ENCODE measurements at places on chromosomes 11 and 22.

DNA sequence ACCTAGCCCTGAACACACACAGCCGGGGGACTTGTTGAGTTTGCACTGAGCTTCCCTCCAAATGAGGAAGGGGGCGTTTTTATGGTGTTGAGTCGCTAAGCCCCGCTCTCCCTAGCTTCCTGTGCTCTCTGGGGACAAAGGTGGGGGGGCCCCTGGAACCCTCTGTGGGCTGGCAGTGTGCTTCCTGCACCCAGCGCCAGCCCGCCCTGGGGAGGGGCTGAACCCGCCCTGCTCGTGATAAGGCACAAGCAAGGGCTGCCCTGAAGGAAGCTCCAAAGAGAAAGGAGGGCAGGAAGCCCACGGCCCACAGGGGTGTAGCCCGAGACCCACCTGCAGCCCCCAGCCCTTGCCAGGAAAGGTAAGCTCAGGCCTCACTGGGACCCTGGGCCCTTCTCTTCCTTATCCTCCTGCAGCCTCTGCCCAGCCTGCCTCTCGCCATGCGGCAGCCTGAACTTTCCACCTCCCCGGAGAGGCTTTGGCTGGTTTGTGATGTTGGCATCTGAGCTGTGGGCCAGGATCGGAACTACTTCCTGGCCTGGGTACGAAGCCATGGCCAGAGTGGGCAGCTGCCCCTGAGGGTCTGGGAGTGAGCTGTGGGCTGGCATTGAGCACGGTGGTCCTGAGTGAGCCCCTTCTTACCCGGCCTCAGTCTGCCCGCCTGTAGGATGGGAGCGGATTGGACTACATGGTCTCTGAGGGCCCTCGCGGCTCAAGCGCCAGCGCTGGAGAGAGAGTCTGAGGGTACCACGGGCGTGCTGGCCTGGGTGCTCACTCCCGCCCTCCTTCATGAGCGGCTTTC, at the start of gene FERMT3:
Gene FERMT3 (plus strand): TSS at position 265 of the 799 bp plus-strand sequence. CDS start 644 bp downstream, outside the sequence.
- no peak for DNase-seq

GRCh38 chr11:76672431-76673175, 2.1 kb upstream of the LRRC32 start:
- DNase-seq = no peak

- no peak for DNase-seq
These were observed 98.9 kb upstream of the ISX start for GRCh38 chr22:34966980-34967565.

- DNase-seq = no peak
These were observed 524.1 kb downstream of the METTL15 start for GRCh38 chr11:28632338-28632737.

DNA sequence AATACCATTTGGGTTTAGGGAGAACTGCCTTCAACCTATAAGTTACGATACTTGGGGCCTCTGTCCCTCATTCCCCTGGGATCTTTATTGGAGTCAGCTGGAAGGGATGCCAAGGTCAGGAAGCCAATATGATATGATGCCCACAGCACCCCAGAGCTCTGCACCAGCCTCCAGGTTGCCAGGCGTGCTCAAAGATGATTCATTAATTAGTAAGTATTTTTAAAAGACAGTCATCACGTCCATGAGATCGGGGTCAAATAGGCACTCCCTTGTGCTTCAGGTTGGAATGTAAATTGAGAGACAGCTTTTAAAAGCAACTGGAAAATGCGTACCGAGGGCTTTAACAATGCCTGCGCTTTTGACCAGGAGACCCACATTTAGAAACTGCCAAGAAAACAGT, 57.0 kb upstream of the CD5 start:
- no peak for DNase-seq

- DNase-seq = no peak
These were observed 14.3 kb downstream of the OR52H1 start for GRCh38 chr11:5534046-5534445.

GRCh38 chr11:102489186-102490145, 36.9 kb upstream of the TMEM123 start:
- no peak for DNase-seq

DNA sequence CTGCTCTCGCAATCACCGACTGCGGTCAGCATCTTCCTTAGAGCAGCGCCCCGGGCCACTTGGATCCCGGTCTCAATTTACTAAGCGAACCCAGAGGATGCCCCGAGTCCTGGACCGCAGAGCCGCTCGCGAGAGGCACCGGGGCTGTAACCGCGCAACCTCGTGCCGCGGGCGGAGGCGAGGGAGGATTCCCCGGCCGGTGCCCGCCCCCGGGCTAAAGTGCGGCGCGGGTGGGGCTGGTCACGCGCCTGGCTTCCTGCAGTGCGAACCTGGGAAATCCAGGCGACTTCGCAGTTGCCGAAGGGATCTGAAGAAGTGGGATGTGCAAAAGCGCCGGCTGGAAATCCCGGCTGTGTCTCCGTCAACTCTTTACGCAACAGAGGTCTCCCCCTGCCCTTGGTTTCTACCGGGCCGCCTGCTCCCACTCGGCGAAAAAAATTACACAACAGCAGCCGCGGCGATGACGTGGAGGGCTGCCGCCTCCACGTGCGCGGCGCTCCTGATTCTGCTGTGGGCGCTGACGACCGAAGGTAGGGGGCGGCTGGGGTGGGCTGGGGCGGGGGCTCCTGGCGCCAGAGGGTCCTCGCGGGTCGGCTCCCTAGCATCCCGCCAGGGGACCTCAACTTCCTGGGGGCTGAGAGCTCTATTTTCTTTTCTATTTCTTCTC, at the start of gene NCR3LG1:
Gene NCR3LG1 (plus strand): TSS at position 291 of the 667 bp plus-strand sequence. CDS start 170 bp downstream, at position 461.
- DNase-seq = no peak

DNA sequence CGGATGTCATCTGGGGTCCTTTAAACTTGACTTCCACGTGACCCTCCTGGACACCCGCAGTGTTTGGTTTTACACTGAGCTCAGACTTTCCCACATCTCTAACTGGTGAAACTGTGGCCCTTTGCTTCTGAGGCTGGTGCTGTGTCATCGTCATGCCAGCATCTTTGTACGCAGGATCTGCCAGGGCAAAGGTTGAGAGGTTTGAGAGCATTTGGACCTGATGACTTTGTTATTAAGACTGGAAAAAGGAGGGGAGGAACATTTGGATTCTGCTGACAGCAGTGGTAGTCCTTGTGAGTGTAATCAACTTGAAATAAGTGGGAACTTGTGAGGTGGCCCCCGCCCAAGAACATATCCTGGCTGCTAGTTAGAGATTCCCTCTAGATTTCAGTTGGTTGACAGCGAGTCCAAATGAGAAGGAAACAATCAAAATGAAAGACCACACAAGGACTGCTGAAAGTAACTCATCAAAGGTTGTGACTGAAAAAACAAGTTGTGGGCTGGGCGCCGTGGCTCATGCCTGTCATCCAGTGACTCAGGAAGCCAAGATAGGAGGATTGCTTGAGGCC, 102.5 kb downstream of the KIAA1671 start:
- DNase-seq = no peak

- DNase-seq = no peak
These were observed 101.7 kb downstream of the ABTB2 start for GRCh38 chr11:34256150-34256549.

DNA sequence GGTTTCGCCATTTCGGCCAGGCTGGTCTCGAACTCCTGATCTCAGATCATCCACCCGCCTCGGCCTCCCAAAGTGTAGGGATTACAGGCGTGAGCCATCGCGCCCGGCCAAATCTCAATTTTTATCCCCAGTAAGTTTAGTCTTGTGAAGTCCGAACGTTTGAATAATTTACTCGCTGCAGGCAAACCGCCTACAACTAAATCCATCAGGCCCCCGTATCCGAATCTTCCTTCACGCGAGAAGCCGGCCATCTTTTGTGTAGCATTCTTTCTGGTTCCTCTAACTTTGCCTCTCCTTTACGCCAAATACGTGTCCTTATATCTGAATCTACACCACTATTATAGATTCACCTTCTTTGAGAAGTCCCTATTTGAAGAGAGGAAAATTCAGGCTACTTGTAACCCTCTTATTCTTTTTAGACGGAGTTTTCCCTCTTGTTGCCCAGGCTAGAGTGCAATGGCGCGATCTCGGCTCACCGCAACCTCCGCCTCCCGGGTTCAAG, 581 bp upstream of the EIF3L start:
- no peak for DNase-seq

GRCh38 chr11:10498426-10499250, 42.3 kb downstream of the RNF141 start:
- DNase-seq = no peak

GRCh38 chr11:67289651-67290479, 762 bp downstream of the ANKRD13D start:
- DNase-seq = no peak

DNA sequence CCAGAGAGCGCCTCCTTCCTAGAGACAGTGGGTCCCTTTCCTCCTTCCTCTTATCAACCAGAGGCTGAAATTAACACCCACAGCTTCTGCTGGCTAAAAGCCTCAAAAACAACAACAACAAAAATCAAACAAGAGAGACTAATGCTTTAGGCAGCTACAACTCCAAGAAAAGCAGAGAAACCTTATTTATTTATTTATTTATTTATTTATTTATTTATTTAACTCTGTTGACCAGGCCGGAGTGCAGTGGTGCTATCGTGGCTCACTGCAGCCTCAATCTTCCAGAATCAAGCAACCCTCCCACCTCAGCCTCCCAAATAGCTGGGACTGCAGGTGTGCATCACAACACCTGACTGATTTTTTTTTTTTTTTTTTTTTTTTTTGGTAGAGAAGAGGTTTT, 2.6 kb upstream of the B3GNT6 start:
- no peak for DNase-seq

GRCh38 chr11:30326114-30326778, 3.3 kb downstream of the ARL14EP start:
- no peak for DNase-seq

DNA sequence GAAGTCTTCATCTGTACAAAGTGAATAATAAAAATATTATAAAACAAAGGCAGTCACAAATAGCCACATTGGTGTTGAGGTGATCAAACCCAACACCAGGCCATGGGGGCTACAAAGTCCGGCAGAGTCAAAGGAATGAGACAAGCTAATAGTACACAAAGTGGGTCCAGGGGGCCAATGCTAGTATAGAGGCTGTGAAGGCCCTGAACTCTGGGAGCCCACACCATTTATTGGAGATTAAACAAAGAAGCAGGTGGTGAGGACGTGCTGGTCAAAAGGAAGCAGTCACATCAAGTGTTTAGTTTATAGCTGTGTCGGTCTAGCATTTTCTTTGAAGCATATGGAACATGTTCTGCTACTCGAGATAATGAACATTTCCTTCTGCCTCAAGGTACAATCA, 58.6 kb upstream of the CCT8L2 start:
- no peak for DNase-seq

DNA sequence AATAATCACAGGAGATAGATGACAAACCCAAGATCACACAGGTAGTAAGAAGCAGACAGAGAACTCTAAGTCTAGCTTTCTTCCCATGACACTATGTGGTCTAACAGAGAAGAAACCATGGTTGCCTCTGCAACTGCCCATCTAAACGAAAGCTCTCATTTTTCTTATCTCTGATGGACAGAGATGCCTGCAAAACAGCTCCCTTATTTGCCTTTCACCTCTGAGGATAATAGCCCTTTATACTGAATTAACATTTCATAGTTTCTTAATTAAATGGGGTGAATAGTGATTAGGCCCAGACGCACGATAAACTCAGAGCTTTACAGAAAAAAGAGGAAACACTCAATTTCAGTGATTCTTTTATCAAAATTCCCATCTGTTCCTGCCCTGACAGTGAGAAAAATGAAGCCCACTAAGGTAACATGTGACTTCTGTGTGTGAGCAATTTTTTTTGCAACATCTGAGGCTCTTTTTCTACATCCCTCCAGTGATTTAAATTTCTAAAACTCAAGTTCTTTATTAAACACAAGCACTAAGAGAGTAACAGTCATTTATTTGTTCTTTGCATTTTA, 24.6 kb downstream of the OR2AG2 start:
- DNase-seq = no peak

GRCh38 chr22:30806391-30806861, 111.8 kb downstream of the OSBP2 start:
- DNase-seq = no peak

DNA sequence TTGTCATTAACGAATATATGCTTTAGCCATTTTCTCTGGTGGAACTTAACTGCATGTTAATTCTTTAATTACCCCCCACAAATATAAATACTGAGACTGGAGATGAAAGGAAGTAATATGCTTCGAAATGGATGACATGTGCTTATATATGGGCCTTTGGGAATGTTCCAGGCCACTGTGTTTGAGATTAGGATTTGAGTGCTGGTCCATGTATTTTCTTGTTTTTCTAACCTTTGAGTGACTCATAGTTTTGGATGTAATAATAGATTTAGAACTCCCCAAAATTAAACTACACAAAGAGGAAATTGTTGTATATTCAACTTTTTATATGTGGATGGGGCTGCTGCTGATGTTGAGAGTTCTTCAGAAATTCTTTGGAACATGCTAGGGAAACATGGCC, 54.2 kb downstream of the EXT2 start:
- DNase-seq = no peak

DNA sequence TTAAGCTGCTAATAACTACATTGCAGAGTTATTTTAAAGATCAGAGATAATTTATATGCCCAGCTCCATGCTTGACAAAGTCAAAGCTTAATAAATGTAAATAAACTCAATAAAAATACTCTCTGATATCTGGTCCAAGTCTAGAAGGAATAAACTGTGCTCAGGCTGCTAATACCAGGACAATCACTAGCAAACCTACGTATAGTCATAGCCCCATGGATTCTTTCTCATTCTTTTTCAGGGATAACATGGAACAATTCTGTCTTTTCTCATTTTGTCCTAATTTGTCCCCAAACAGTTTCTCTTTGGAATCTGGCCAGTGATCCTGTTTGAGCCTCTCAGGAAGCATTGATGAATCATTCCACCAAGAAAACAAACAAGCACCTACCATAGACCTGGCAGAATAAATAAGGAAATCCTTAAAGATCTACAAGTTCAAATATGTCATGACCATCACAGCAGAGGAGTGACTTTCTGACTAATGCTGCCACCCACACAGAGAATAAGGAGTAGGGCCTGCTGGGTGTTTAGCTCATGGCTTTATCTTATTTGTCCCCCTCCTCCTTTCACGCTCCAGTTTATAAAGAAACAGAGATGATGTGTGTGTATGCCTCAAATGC, 14.1 kb upstream of the B3GNT6 start:
- no peak for DNase-seq

- no peak for DNase-seq
These were observed 56.9 kb downstream of the PANX1 start for GRCh38 chr11:94185416-94186084.

DNA sequence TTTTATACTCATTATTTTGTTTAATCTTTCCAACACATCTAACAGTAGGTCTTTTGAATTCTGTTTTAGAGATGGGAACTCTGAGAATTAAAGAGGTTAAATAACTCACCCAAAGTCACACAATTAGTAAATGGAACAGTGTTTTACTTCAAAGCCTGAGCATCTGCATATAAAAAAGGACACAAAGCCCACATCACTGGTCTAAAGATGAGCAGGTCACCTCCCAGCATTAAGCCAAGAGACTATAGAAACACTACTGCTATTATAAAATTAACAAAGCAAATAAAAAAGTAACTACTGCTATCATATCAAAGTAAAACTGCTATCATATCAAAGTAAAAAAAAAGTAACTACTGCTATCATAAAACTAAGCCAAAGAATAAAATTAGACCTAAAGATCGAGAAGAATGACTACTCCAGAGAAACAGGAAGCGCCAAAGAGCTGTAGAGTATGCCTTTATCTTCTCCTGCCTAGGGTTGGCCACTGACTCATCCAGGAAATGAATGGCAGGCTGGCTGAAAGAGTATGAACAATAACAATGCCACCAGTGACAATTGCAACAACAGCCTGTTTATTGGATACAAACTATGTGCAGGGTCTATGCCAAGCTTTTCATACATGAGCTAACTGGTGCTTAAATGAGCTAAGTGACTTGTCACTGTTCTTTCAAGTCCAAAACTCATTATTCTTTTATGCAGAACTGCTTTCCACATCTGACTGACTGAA, 1153.0 kb upstream of the TENM4 start:
- DNase-seq = no peak

- no peak for DNase-seq
These were observed 663.9 kb downstream of the DLG2 start for GRCh38 chr11:84963240-84963639.

Measured in cortex of kidney (tissue), 1 donor.